ENCODE measurements at places on chromosomes 5 and 9.

GRCh38 chr9:32431940-32432555 is 47.6 kb downstream of the ACO1 start:
- DNase-seq: peak; percentile 44

DNA sequence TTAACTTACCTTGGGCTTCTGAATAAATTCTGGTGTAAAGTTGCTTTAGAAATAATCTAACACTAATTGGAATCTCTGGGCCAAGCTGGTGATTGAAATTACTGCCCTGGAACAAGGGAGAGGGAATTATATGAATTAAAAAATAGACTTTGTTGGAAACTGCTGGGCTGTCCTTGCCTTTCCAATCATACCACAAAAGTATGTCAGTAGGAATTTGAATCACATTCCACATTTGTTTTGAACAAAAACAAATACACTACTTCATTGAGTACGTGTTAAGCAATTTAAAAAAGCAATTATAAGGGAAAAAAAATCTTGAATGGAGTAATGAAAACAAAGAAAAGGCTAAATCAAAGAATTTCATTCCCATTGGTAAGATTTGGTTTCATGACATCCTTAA is 102.5 kb upstream of the SREK1 start:
- no peak for DNase-seq

DNA sequence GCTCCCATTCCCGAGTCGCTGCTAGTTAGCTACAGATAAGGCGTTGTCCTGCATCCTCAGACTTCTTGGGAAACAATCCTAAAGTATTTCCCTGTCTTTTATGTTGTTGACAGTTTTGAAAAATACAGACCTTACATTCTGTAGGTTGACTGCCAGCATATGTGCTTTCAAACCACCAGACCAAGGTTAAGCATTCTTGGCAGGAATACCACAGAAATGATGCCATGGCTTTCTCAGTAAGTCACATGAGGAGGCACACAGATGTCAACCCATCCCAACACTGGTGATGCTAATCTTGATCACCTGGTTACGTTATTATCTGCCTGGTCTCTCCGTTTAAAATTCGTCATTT is 871 bp downstream of the GLE1 start:
- no peak for DNase-seq

DNA sequence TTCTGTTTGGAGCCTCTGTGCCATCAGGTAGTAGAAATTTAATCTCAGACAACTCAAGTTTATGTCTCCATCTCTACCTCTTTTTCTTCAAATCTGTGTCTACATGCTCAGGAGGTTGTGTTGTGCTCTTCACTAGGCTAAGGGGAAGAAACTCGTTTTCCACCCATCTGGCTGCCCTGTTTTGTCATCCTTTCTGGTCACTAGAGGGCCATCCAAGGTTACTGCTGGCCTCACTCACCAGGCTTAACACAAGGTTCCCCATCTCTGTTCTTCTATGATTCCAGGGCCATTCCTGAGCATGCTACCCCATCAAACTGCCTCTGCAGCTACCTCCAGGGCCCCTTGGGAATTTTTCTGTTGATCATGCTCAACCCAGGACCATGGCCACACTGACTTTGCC is 213.3 kb upstream of the FBXL7 start:
- no peak for DNase-seq

DNA sequence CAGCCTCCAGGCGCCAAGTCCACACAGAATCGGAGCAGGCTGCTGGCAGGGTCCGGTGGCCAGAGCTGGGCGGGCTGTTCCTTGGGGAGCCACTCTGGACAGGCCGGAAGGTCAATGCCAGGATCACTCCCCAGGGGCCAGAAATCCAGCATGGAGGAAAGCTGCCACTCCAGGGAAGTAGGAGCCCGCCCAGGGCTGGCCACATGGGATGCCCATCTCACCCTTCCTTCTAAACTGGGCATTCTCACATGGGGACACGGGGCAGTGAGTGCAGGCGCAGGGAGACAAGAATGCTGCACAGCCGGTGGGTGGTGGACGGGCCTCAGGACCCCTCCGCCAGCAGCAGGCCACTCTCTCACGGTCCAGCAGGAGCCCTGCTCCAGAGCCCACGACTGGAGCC is 58.2 kb downstream of the ADAMTS2 start:
- no peak for DNase-seq

- no peak for DNase-seq
Measured at GRCh38 chr5:123865641-123866040, 353.7 kb downstream of the CSNK1G3 start.

- no peak for DNase-seq
Measured at GRCh38 chr9:104911032-104911607, 16.8 kb downstream of the ABCA1 start.

- DNase-seq: no peak
Measured at GRCh38 chr9:111582888-111583287, 16.6 kb downstream of the PTGR1 start.

DNA sequence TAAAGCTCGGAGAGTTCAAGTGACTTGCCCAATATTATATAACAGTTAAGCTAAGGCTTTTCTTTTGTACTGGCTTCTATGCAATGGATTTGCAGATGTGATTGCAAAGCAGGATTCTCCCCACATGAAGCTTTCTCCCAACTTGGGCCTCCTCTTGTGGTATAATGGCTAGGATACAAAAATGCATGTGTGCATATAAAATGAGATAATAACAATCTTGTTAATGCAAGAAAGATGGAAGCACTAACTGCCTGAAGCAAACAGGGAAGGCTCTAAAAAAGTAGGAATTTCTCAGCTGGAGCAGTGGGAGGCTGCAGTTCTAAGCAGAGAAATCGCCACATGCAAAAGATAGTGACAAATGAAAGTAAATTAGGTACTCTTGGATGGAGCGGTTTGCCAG is 444.2 kb upstream of the RIOK2 start:
- DNase-seq: no peak

GRCh38 chr9:134214386-134214765 is 50.0 kb upstream of the RNU6ATAC start:
- no peak for DNase-seq

DNA sequence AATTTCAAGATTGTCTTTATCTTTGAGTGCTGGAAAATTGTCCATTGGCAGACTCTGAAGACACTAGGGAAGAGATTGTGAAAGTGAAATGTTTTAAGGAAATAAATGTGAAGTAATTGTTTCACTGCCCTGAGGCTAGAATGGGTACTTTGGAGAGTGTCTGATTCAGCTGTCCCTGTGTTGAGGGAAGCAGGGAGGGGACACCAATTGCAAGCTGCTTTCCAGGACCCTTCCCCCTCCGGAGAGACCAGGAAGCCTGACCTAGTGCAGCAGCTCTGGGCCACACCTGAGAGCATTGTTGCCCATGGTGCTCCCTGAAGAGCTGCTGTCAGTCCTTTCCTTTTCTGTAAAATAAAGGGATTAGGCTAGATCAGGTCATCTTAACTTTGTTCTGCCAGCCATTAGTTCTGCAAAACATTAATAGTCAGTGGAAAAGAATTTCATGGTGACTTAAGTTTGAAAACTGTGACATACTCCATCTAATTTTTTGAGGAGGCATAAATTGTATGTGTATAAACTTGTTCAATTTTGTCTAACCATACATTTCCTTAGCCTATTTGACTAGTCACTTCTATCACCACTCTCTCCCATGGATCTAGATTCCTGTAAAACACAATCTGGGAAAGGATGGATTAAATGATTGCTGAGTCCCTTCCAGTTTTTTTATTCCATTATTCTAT is 18.8 kb downstream of the MAP1B start:
- DNase-seq: no peak

- DNase-seq: no peak
Measured at GRCh38 chr9:8365029-8365428, 565.5 kb upstream of the DMAC1 start.

GRCh38 chr5:72621576-72621975 is 114.4 kb upstream of the ZNF366 start:
- DNase-seq: no peak

DNA sequence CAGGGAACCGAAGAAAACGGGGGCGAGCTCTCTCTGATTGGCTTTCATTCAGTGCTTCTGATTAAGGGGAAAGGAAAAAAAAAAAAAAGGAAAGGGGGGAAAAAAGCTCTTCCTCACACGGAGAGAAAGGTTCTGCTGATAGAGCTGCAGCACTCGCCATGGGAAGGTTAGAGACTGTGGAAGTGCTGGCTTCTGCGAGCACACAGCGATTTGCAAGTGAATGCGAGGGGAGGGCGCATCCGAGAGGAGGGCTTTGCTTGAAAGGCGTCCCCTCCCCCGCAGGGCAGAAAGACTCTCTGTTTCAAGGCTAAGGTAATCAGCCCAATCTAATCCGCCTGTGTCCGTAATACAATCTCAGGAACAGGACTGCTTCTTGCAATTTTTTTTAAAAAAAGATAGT is at the start of gene CDH10:
CDH10 (minus strand) TSS at position 218 of the 400 bp plus-strand sequence. CDS start 51,488 bp downstream, outside the sequence.
- no peak for DNase-seq

DNA sequence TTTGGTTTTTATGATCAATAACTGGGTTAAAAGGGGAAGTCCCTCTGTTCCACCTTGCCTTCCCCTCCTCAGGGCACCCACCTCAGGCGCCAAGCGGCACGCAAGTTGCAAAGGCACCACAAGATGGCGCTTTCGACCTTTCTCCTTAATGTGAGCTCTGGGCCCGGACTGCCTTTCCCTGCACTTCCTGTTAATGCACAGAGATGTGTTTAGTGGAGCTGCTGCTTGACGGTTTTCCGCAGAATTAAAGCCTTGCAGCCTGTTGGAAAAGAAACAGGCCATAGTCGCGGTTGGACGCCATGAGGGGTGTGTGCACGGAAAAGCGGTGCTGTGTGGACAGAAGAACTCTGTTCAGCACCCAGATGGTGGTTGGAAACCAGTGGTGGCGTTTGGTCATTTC is 17.9 kb downstream of the CXCL14 start:
- DNase-seq: peak; percentile 78
